ENCODE measurements at places on chromosomes 2 and 18. TPM values are rescaled to one million over a fixed set of nuclear protein-coding genes. Genes with fewer than 3 reads are reported as not detected.

DNA sequence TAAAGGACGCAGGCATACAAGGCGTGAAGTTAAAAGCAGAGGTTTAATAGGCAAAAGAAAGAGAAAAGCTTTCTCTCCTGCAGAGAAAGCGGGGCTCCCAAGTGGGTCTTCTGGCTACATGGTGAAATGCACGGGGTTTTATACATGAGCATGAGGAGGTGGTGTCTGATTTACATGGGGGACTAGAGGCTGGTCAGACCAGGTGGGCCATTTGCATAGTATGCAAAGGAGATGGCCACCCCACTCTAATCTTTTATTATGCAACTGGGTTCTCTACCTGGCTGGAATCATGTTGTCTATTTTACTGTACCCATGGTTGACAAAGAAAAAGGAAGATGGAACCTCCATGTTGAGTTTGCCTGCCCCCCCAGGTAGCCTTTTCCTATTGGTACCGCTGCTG lies 356.2 kb downstream of the KCNJ3 start:
- no peak for DNase-seq

- no peak for DNase-seq
Observed at GRCh38 chr2:171018522-171018921, 89.5 kb downstream of the GORASP2 start.

DNA sequence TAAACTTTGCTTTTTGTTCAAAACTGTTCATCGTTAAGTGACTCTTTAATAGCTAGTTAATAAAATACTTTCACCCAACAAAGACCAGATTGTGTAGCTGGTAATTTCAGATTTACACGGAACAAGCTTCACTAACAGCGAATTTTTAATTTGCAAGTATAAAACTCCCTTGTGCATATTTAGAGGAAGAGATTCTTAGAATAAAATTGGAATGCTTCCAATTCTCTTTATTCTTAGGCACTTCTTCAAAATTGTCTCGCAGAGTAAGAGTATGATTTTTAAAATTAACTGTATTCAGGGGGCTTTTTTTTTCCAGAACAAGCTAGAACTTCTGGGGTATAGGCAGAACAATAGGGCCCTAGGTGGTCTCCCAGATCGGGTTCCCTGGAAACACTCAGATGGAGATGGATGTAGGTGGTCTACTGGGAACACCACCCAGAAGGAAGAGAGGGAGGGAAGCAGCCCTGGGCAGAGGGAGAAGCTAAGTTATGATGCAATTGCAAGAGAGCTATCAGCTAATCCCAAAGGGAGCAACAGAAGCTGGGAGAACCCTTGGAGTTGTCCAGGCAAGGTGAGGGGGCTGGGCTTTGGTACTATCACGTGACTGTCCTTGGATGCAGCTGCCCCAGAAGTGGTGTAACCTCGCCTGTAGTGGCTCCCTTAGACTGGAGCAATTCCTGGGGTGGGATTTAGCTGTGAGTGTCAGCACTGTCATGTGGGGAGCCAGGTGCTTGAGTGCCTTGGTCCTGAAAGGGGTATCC lies 151.7 kb upstream of the ASB18 start:
- no peak for DNase-seq

GRCh38 chr2:189179570-189179950 lies at the start of gene COL5A2:
Gene COL5A2 (minus strand): TSS chr2:189179761. CDS start chr2:189179604, 157 bp downstream.
- DNase-seq = peak; percentile 16

- DNase-seq = peak; percentile 11
Observed at GRCh38 chr2:96111823-96112500, 4.4 kb downstream of the ADRA2B start.

DNA sequence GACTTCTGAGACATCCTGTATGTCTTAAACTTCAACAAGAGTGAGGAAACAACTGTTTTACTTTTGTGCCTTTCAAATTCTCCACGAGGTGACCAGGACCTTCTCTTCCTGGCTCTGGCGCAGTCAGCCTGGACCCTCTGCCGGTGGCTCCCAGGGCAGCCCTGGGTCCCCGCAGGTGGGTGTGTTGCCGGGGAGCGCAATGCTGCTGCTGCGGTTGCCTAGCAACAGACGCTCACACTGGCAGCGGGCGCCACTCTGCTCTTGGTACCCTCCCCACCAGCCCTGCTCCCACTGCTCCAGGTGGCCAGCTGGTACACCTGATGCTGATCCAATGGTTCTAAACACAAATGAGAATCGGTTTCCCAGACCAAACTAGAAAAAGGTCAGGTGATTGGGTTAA lies 58.7 kb downstream of the GNAL start:
- no peak for DNase-seq

DNA sequence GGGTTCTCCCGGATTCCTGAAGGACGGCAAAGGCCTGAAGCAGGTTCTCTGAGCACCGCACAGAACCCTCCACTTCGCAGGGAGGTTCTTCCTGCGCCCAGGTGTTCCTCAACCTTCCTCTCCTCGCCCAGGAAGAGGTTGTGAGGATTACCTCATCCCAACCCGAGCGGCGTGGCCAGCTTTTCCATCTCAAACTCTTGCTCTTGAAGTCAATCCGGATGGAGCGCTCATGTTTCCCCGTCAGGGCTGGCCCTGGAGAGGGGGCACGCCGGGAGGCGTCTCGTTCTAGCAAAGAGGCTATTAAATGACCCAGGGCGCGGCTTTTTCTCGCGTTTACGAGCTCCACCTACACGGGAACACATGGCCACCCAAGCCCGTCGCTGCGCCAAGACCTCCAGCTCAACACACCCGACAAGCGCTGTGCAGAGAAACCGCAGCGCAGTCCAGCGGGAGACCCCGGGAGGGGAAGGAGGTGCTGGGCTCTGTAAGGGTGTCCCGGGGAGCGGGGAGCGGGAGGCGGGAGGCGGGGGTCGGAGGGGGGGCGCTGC lies 540 bp upstream of the RAB10 start:
- DNase-seq = no peak

DNA sequence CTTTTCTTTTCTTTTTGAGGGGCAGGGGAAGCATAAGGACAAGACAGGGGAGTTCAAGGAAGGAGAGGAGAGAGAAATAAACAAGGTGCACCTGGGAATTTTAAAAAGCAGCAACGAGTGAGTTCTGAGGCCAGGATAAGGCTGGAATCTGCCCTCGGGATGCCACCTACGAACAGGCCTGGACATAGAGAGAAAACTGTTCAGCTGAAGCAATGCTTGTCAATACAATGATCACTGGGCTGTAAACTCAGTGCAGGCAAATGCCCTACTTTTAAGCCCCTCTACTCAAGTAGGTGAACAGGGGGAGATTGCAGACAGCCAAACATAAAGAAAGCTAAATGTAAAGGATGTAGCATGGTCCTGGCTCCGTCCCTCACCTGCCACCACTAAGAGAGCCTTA lies 330.5 kb downstream of the ETAA1 start:
- DNase-seq = no peak

GRCh38 chr2:214542866-214543265 lies 132.0 kb downstream of the VWC2L start:
- DNase-seq = no peak

GRCh38 chr18:48693625-48694262 lies 154.9 kb downstream of the CTIF start:
- DNase-seq = no peak

DNA sequence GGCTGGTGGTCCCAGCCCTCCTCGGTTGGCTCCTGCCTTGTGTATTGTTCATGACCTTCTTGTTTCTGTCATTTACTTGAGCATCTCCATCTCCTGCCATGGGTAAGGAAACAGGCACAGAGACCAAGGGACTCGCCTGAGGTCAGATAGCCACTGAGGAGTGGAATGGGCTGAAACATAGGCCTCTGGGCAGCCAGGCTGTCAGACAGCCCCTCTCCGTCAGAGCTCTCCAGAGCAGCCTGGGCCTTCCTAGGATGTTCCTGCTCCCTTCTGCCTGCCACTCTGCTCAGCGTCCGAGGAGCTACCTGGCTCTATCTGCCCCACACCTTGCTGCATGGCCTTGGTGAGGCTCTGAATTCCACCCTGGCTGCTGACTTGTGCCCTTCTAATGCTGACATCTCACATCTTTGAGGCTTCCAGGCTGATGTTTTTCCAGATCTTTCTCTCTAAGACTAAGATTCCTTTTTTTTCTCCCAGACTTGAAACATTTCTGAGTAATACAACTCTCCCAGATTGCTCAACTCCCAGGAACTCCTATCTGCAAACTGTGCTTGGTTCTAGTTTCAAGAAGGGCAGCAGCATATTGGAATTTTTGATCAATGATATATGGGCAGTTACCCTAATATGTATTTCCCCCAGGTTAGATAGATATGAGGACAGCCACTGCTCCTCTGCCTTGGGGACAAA lies 67.7 kb downstream of the MCFD2 start:
- no peak for DNase-seq

- DNase-seq = no peak
Observed at GRCh38 chr2:106953236-106953635, 67.3 kb upstream of the ST6GAL2 start.

GRCh38 chr2:186907897-186908296 lies 58.9 kb upstream of the ZSWIM2 start:
- DNase-seq = no peak

DNA sequence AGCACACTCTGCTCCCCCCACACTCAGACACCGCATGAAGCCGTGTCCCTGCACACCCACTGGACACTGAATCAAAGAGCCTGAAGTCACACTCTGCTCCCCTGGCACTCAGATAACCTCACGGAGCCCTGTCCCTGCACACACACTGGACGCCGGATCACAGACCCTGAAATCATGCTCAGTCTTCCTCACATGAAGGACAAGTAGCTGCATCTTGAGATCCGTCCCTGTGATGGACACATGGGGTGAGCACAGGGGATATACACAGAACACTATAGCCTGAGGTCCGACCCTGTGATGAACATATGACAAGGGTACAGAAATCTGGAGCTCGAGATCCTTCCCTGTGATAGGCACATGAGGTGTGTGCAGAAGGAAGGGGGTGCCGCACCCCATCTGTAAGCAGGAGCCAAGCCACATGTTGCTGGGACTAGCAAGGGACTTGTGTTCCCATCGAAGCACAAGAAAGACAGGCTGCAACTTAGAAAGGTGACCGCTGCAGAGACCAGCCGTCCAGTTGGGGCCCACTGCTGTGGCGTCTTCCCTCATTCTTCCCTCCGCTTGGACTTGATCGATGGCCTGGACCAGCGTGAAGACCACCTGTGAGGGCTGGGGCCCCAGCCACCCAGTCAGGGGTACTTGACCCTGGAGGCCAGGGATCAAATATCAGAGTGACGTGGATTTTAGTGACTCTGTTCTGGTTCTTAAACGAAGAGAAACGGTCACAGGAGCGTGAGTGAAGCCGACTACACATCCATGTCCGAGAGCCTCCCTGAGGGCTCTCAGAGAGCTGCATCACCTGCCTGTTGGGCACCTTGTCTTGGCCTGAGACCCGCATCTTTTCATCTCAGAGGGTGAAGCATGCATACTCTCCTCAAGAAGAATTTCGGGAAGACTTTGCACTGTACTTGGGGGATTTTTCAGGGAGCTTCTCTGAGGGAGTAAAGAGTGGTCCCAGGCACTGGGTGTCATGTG lies 391.7 kb upstream of the SALL3 start:
- DNase-seq = no peak

- peak; percentile 15 for DNase-seq
Observed at GRCh38 chr18:41599466-41599865, 355.6 kb upstream of the PIK3C3 start.

- no peak for DNase-seq
Observed at GRCh38 chr18:74497324-74497676, 1.1 kb downstream of the CNDP2 start.

DNA sequence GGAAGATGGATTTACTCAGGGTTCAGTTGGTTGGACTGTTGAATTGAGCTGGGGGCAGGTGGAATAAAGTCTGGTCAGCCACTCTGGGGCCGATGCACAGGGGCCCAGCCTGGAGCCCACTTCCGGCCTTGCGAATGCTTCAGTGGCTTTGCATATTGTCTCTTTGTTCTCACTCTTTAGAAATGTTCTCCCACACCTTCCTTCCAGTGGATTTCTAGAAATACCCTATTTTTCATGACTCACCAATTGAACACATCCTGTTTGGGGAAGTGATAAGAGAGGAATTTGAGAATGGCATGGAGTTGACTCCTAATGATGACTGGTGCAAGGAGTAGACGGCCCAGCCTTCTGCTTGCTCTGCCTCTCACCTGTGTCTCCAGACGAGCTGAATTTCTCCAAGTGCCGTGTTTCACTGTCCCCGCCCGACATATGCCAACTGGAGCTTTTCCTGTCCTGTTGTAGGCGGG lies 28.1 kb downstream of the ASAP2 start:
- no peak for DNase-seq

The INHA gene
- total RNA-seq = 2.4 TPM

The IL1RL1 gene
- total RNA-seq = 1.1 TPM

The SLC9A2 gene
- 0.25 TPM for total RNA-seq

The BMP10 gene
- total RNA-seq = 0.19 TPM

The CNGA3 gene
- total RNA-seq = not detected

The ST6GAL2 gene
- total RNA-seq = 0.41 TPM

The REG1B gene
- not detected for total RNA-seq

The SETBP1 gene
- 10.3 TPM for total RNA-seq

The KCNF1 gene
- total RNA-seq = 0.30 TPM

The KCNS3 gene
- 4.0 TPM for total RNA-seq

The MC4R gene
- total RNA-seq = not detected

All from left ventricle myocardium inferior (tissue), 1 donor.